NCI-H446 treated with DMSO at 0.1 percent for 48 hours (cell line): ENCODE measurements at places on chromosomes 3 and 15.

DNA sequence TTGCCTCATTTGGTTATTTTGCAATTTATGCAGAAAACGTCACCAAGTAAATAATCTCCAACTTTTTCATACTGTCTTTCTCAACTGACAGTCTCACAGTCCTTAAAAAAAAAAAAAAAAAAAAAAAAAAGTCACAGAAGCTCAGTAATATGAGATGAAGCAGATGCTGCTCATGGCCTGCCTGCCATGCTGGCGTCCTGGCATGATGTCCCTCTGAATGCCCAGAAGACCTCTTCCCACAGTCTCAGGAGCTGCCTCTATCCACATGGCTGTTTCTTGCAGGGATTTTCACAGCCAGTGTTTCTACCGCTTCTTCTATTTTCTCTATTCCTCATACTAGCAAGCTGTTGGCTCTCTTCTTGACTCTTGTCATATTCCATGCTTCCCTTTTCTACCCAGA is 87.7 kb downstream of the TGFBR2 start:
- peak; percentile 35 for DNase-seq

- no peak for DNase-seq
These were observed 57.1 kb downstream of the RAP2B start for GRCh38 chr3:153219146-153219545.

DNA sequence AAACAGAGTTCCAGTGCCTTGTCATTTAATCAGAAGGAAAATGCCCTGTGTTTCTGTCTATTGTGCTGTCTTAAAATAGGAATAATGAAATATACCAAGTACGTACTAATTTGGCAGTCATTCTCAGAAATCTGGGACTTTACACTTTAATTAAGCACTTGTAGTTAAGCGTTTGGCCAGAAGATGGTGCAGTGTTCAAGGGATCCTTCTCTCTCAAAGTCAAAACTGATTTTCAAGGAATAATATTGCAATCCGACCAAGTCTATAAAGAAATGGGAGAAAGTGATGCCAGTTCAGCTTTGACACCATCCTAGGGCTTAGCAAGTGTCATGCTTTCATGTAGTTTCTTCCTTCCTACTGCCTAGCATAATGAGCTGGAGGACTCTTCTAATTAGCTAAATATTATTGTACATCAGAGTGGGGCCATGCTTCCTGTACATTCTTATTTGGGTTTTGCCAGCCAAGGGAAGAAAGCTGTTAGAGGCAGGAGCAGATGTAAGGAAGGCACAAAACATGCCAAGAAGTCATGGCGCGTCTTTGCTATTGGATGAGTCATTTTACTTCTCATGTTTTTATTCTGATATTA is 64.8 kb downstream of the SAMMSON start:
- no peak for DNase-seq

GRCh38 chr3:153927107-153927506 is 194.1 kb upstream of the ARHGEF26 start:
- no peak for DNase-seq

DNA sequence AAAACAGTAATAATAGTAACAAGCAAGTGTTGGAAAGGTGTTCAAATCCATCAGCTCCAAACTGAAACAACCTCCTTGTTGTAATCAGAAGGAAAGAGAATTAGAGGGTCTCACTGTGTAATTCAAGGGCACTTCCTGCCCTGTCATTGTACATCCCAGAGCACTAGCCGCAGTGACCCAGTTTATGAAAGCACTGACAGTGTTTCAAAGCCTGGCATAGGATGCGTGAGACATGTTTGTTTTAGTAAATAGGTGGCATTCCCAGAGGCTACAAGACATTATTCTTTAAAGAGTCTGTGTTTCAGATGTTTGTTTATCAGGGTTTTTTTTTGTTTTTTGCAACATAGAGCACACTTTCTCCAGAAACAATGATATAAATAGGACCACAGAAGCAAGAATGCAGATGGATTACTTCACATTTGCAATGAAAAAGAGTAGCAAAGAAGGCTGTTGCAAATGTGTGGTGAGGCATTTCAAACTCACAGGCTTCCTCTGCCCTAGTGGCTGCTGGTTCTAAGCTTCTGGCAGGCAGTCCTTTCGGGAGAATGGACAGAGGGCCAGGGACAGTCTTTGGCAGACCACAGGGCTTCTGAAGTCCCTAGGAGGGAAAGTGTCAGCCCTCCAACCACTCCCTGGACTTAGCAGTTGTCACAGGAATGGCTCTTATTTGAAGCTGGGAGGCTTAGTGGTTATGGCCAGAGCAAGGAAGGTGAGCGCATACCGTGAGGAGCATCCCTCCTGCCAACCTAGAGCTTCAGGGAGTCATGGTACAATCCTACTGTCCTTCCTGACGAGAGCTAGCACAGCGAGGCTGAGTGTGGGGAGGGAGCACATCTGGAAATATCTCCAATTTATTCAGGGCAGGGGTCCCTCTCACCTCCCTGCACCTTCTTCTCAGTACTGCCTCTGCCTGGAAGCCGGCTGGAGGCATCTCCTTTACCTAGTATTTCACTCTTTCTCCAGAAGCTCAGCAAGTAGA is 31.4 kb upstream of the TIPARP start:
- no peak for DNase-seq

DNA sequence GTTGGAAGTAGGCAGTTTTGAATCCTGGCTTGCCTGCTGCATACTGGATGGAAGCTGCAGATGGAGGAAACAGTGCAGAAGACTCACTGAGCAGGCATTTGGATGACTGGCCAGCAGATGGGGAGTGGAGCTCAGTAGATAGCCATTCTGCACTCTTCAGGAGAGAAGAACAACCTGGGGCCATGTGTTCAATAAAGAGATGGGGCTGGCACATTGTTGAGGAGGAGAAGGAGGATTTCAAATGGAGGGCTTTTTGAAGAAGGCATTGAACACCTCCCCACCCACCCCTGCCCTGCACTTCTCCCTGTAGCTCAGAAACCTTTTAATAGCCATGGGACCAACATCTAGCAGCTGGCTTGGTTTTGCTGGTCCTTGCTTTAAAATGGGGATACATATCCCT is 109.8 kb downstream of the CACNA1D start:
- DNase-seq, result no peak

GRCh38 chr15:77239882-77240608 is 169.1 kb upstream of the TSPAN3 start:
- no peak for DNase-seq

- DNase-seq, result no peak
These were observed 58.8 kb upstream of the SLC7A14 start for GRCh38 chr3:170644711-170645110.

DNA sequence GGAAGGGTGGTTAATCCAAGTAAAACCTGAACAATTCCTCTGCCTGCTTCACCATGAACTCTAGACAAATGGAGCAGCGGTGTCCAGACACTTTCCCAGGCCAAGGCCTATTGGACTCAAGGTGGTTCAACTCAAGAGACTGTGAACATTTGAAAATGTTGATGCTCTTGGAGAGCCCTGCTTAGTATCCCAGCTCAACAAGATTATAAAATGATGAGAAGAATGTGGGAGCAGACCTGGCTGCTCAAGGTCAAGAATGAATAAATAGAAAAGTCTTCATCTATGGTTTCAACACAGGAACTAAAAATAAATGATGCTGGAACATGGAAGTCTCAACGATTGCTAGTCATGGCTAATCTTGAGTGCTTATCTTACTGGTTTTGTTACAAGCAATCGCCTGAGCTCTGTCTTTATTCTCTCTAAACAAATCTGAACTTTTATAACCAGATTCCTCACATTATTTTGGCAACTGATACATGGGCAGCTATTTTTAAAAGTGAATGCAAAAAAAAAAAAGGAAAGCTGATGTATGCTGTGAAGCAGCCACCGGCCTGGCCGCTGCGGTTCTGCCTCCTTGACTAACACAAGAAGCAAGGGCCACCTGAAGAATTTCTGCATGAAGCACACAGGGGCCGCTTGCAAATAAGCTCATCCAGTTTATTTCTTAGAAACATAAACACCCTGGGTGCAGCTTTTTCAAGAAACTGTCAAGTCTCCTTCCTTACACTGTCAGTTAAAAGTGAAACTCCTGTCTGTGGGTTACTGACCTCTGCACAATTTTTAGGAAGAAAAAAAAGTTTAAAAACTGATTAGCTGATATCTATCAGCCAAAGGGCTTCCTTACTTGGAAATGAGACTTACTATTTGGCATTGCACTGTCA is 120.1 kb upstream of the ARHGEF3 start:
- no peak for DNase-seq

- DNase-seq, result no peak
These were observed 2.8 kb upstream of the MB21D2 start for GRCh38 chr3:192920411-192920810.

- no peak for DNase-seq
These were observed 220.3 kb upstream of the ATP10A start for GRCh38 chr15:26083457-26083856.

GRCh38 chr3:9208605-9209152 is 40.8 kb downstream of the SRGAP3 start:
- no peak for DNase-seq
